GM20000 (cell line): ENCODE measurements at places on chromosomes 16 and 17.

DNA sequence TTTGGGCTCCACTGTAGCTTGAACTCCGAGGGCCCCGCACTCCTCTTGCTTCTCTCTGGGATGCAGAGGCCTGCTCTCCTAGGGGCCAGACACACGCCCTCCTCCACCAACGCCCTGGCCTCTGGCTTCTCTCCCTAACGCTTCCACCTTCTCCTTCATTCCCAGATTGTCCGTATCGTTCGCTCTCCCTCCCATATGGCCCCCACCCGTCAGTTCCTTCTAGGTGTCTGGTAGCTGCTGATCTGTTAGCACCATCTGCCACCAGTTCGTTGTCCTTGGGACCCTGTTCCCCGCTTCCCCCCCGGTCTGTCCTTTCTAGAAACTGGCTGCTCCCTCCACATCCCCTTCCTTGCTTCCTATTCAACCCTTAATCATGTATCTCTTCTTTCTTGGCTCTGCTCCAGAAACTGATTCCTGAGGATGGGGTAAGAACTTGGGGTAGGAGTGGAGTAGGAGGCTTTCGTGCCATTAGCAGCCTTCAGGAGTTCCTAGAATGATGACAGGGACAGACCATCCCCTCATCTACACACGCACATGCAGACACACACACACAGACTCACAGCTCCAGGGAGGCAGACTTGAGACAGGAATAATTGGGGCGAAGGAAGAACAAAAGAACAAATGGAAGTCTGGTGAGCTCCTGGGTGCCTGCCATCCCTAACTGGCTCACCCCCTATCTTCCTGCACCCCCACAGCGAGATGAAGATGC lies 4.3 kb downstream of the ATP1B2 start:
- DNase-seq, result no peak

DNA sequence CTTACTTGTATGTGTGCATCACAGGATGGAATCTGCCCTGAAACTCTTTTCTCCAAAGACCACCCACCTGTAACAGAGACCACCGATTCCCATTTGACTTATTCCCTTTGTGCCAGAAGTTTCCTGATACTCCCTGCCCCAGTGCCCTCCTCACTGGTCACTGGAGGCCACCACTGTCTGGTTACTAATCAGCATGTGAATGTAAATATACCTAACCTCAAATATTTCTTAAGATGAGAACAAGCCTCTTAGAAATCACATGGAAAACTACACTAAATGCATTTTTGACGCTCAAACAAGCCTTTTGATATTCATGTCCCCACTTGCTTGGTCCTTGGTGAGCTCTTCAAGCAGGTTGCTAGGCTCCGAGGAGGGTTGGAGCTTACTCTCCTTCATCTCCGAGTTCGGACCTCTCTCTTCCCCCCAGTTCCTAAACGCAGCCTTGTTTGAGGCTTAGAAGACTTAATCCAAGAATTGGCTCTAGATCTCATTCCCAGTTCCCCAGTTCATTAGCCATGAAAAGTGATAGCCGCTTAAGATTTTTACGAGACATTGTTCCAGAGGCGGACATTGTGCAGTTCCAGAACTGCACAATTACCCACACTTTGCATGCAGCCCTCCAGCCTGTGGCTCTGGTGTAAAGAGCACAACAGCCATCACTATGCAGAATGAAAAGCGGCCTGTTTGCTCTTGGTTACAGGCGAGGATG lies 579.2 kb upstream of the PSMD7 start:
- DNase-seq, result no peak

DNA sequence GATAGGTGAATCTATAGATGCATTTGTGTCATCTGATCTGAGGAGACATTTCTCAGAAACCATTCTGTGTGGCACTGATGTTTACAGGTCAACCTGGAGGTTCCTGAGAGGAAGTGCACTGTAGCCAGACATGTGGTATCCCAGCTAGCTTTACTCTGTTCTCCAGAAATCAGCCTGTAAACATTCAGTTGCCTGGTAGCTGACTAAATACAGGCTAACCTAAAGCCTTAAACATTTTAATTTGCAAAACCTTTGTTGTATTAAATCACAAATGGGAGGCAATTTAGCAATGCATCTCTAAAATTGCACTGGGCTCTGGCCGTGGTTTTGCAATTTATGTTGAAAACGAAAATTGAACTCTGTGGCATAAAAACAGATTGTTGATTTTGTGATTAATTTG lies 207.6 kb downstream of the FTO start:
- DNase-seq, result no peak

DNA sequence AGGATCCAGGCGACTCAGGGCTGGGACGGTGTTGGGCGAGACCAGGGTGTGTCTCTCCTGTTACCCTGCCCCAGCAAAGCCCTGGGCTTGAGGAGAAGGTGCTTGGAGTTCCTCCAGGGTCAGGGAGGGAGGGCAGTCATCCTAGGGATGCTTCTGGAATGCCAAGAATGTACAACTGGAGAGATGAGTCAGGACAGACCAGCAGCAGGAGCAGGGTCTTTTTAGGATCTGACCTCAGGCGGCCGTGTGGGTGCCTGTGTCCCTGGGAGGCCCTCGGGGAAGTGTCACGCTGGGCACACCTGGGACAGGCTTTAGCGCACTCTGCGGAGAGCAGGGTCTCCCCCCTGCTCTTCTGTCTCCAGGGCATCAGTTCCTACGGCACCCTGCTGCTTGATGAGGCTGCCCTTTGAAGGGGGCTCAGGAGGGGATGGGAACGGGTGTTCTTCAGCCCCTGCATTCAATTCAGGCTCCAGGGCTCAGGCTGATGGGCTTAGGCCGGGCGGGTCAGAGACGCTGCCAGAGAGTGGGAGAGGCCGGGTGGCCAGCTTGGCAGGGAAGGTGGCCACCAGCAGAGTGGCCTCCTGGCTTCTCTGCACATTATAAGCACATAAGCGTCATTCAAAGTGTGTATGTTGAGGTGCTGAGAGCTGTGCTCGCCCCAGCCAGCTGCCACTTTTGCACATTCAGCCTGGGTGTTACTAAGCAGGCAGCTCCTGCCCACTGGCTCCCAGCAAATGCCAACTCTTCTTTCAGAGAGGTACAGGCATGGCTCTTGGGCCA lies 8.4 kb upstream of the MTSS2 start:
- DNase-seq, result no peak

DNA sequence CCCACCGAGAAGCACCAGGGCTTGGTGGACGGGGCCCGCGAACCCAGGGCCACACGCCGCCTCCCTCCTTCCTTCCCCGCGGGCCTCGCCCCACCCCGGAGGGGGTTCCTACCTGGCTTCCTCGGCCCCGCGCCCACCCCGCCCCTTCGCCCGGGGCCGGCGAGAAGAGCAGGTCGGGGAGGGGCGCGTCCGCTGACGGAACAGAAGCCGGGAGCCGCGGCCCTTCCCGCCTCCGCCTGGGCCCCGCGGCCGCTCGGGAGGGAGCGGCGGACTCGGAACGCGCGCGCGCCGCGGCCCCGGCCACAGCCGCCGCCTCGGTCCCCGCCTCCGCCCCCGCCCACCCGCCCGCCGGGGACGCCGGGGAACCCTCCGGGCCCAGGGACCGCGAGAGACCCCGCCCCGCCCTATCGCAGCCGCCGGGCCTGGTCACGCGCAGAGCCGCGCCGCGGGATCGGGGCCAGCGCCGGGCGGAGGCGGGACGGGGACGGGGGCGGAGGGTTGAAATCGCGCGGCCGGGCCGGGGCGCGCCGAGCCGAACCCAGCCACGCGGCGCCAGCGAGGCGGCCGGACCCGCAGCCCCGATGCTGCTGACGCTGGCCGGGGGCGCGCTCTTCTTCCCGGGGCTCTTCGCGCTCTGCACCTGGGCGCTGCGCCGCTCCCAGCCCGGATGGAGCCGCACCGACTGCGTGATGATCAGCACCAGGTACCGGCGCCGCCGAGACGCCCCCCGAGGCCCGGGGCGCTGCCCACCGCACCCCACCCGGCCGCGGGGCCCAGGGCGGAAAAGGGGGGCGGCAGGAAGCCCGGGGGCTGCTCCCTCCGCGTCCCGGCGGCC lies at the start of gene TLCD3A:
TSS of gene TLCD3A (plus strand) at position 530 of the 835 bp plus-strand sequence. CDS start at position 582, 52 bp downstream.
- DNase-seq, result peak; percentile 94

GRCh38 chr16:67951485-67951884 lies 7.6 kb upstream of the LCAT start:
- no peak for DNase-seq

GRCh38 chr17:74356646-74357465 lies 4.8 kb downstream of the BTBD17 start:
- no peak for DNase-seq

GRCh38 chr17:17175917-17176316 lies 30.2 kb downstream of the PLD6 start:
- DNase-seq, result no peak

- DNase-seq, result no peak
Observed at GRCh38 chr17:17971431-17972125, 622 bp downstream of the TOM1L2 start.

GRCh38 chr16:27827765-27828164 lies 235.7 kb downstream of the GSG1L start:
- DNase-seq, result no peak

DNA sequence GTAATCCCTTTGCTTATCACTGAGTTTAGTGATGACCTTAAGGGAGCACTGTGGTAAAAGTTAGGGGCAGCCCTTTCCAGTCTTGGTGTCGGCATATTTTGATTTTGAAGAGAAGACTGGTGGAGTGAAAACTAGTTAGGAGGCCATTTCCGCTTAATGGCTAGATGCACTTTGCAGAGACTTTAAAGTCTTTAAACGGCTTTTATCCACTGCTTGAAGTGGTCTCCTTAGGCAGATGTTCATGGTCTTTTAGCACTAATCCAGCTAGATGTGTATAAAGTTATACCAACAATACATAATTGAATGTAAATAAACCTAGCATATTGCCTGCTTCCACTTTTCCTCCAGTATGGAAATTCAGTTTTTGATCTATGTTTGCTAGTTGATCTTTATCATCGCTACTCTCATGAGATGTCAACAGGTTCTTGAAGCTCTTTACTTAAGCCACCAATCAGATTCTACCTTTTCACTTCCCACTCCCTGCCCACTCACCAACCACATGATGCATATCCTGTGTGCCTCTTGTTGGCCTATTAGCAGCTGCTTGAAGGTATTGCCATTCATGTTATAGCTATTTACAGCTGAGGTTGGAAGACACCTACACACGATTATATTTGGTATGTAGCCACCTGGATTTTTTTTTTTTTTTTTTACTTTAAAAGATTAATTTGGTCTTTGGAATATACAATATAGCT lies 132.0 kb downstream of the NLK start:
- peak; percentile 24 for DNase-seq

DNA sequence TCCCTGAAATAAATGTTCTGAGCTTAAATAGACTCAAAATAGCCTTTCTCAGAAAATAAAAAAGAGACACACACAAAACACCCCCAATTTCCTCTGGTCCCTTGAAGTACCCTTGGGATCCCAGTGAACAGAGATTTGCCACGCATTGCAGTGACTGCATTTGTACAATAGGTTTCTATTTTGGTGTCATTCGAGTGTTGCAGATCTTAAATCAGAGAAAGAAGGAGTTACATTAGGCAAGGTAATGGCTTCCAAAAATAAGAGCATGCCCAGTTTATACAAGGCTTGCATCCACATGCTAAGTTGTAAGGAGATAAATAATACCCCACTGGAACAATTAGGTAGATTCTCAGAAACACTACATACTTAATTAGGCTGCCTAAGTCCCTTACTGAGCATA lies 2.2 kb downstream of the TOX3 start:
- no peak for DNase-seq

DNA sequence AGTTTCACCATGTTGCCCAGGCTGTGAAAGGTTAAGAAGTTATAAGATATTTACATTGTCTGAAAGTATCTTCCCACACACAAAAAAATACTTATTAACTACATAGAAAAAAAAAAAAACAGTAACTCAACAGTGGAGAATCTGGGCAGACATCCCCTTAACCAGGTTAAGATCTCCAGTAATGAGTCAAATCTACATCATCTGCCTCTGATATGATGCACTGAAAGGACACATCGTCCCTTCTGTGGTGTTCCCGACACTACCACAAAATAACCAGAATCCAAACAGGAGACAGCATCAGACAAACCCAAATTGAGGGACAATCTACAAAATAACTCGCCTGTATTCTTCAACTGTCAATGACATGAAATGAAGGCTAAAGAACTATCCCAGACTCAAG lies 40.0 kb downstream of the CMTM4 start:
- DNase-seq, result no peak

GRCh38 chr16:88524973-88525662 lies 45.1 kb upstream of the ZC3H18 start:
- DNase-seq, result no peak

GRCh38 chr17:73765824-73766563 lies 121.7 kb upstream of the SDK2 start:
- no peak for DNase-seq

GRCh38 chr17:30829022-30829421 lies 2.7 kb upstream of the ATAD5 start:
- no peak for DNase-seq

GRCh38 chr16:70508752-70509151 lies 14.6 kb downstream of the COG4 start:
- DNase-seq, result peak; percentile 31

DNA sequence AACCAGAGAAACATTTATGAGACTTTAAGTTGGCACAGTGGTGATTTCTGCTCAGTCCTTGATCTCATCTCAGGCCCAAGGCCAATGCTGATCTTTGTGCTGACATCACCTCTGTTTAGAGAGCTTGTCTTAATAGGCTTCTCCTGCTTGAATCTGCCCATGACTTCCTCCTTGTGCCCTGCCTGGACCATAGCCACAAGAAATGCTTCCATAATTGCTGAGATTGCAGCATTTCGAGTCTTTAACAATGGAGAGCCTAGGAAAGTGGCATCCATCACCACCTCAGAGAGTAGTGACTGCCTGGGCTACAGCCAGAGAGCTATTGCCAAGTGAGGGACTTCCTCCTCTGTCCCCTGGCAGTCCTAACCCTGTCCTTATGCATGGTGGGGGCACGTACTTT lies 25.1 kb upstream of the MMP2 start:
- DNase-seq, result no peak

DNA sequence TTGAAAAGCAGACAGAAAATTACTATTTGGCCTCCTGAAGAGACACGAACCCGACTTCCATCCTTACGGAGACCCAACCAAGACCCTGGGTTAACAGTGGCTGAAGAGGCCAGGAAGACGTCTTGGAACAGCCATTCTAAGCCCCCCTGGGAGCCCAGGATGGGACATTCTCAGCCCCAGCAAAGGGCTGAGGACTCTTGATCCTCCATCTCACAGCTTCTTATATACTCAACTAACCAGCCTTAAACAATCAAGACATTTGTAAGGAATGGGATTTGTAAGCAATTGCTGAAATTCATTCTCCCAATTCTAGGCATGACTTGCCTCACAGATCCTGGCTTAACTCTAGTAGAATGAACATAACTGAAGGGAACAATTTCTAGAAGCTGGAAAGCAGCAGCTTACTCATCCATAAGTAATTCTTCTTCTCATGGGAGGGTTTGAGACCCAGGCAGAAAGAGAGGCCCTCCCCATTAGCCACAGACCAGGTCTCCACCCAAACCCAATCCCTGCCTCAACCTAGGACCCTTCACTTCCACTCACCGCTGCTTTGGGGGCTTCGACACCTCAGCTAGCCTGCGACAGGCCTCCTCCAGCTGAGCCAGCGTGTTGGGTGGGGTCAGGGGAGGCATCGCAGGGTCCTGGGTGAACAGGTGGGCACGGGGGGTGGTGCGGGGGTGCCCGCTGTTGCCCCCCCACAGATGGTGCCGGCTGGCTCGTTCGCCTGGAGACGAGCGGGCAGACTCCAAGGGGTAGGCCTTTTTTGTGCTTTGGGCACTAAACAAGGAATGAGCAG lies 25.5 kb downstream of the AXIN2 start:
- no peak for DNase-seq
